Smooth muscle cell of the umbilical artery (primary cell): ENCODE measurements at places on chromosomes 7 and 10. TPM values are rescaled to one million over a fixed set of nuclear protein-coding genes. Genes with fewer than 3 reads are reported as not detected.

Gene HABP2
- total RNA-seq = not detected in 2 replicates

Gene CAPZA2
- 153 and 257 TPM in 2 replicates for total RNA-seq

Gene PRLHR
- total RNA-seq = not detected in 2 replicates

Gene BTBD16
- not detected in 2 replicates for total RNA-seq

Gene PPP1R9A
- 0.30 and 0.51 TPM in 2 replicates for total RNA-seq

Gene GPR37
- total RNA-seq = 0.23 and 0.30 TPM in 2 replicates

Gene ITPRID1
- not detected in 2 replicates for total RNA-seq

Gene MRPL32
- total RNA-seq = 35.8 and 41.9 TPM in 2 replicates

Gene VWDE
- total RNA-seq = 0.09 and 0.30 TPM in 2 replicates

Gene KAZALD1
- total RNA-seq = 3.6 and 5.9 TPM in 2 replicates

Gene C7orf33
- not detected in 2 replicates for total RNA-seq

Gene POLR2J2
- 2.3 and 2.7 TPM in 2 replicates for total RNA-seq

Gene SPDYE16
- total RNA-seq = 0.05 TPM in 1 of 2 replicates, not detected in the other

Gene ADCY1
- 0.23 and 0.30 TPM in 2 replicates for total RNA-seq

Gene IGF2BP3
- total RNA-seq = 17.2 and 53.6 TPM in 2 replicates

Gene STAG3
- 0.88 and 1.2 TPM in 2 replicates for total RNA-seq

Gene NCF1
- total RNA-seq = not detected in 2 replicates

Gene NPSR1
- not detected in 2 replicates for total RNA-seq

Gene OR9A2
- not detected in 2 replicates for total RNA-seq

Gene CBX3
- total RNA-seq = 110 and 145 TPM in 2 replicates

Gene ATAD1
- total RNA-seq = 47.8 and 50.7 TPM in 2 replicates

Gene TMEM196
- not detected in 2 replicates for total RNA-seq

Gene TAS2R4
- total RNA-seq = 1.2 and 1.4 TPM in 2 replicates

Gene MNX1
- total RNA-seq = not detected in 2 replicates

Gene TRPV6
- total RNA-seq = not detected in 2 replicates

Gene ANKRD1
- total RNA-seq = 6.2 and 56.1 TPM in 2 replicates

Gene NRP1
- 200 and 546 TPM in 2 replicates for total RNA-seq

Gene IQUB
- total RNA-seq = 0.51 and 0.89 TPM in 2 replicates

Gene FOXI2
- not detected in 2 replicates for total RNA-seq

Gene MYL10
- not detected in 2 replicates for total RNA-seq

Gene CCDC172
- not detected in 2 replicates for total RNA-seq

Gene ELMO1
- total RNA-seq = under 0.01 and 0.09 TPM in 2 replicates

Gene FAM131B
- total RNA-seq = 3.6 and 4.0 TPM in 2 replicates

Gene CUL1
- total RNA-seq = 49.3 and 71.6 TPM in 2 replicates

Gene MALRD1
- under 0.01 and 0.14 TPM in 2 replicates for total RNA-seq
